ENCODE measurements at places on chromosomes 12 and 14.

- no peak for DNase-seq
These were observed 47.1 kb downstream of the CCDC60 start for GRCh38 chr12:119381471-119382235.

DNA sequence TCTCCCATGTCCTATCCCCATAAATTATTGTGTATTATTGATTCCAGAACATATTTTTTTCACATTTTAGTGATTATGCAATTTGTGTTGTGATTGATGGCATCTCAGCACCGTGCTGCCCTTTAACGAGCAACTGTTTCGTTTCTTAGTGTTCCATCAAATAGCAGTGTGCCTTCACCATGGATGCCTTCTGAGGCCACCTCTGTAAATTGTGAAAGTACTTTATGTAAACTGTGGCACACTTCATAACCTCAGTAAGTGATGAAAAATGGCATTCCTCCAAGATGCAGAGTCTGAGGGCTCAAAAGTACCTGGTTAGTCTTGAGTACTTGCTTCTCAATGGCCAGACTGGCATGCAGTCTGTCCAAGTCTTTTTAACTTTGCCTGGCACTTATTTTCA, 8.2 kb downstream of the CHST11 start:
- DNase-seq = no peak

DNA sequence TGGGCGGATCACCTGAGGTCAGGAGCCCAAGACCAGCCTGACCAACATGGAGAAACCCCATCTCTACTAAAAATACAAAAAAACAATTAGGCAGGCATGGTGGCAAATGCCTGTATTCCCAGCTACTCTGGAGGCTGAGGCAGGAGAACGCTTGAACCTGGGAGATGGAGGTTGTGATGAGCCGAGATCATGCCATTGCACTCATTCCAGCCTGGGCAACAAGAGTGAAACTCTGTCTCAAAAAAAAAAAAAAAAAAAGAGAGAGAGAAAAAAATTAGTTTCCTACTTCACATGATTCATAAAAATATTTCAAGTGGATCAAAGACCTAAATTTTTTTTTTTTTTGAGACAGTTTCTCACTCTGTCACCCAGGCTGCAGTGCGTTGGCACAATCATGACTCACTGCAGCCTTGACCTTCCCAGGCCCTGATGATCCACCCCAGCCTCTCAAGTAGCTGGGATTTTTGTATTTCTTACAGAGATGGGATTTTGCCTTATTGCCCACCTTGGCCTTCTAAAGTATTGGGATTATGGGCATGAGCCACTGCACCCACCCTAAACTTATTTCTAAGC, 24.9 kb downstream of the FCF1 start:
- peak; percentile 34 for DNase-seq

DNA sequence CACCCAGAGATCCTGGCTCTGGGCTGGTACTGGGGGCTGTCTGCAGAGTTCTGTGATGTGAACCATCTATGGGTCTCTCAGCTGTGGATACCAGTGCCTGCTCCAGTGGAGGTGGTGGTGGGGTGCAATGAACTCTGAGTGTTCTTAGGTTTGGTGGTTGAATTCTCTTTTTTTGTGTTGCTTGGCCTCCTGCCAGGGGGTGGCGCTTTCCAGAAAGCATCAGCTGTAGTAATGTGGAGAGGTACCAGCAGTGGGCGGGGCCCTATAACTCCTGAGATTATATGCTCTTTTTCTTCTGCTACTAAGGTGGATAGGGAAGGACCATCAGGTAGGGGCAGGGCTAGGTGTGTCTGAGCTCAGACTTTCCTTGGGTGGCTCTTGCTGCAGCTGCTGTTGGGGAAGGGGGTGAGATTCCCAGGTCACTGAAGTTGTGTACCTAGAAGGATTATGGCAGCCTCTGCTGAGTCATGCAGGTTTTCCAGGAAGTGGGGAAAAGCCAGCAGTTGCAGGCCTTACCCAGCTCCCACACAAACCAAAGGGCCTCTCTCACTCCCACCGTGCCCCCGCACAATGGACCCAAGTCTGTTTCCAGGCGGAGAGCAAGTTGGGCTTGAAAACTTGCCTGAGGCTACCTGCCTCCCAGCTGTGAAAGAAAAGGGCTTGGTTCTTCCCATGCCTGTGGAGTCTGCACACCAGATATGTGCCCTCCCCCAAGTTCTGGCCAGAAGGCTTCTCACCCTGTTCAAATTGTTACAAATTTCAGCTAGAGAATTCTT, 18.6 kb downstream of the CCER1 start:
- no peak for DNase-seq

DNA sequence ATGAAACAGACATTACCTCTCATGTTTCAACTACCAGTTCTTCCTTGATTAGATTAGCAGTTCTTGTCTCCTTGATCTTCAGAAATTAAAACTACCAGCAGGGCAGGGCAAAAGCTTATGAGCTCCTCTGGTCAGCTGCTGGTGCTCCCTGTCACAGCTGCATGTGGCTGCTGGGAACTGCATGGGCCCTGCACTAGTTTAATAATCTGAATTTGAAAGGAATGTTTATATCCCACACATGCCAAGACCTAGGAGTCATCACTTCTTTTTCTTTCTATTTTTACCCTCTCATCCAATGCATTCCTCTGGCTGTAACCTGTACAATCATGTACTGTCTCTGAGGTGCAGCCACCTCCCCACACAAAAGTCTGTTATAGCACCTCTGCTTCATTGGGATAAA, 73.9 kb downstream of the ARMH4 start:
- DNase-seq = peak; percentile 92

GRCh38 chr12:51601241-51601640, 10.2 kb downstream of the SCN8A start:
- no peak for DNase-seq

GRCh38 chr12:981961-982360, 9.1 kb upstream of the ERC1 start:
- DNase-seq = no peak

GRCh38 chr12:212715-213526, 1.0 kb downstream of the SLC6A12 start:
- DNase-seq = no peak

DNA sequence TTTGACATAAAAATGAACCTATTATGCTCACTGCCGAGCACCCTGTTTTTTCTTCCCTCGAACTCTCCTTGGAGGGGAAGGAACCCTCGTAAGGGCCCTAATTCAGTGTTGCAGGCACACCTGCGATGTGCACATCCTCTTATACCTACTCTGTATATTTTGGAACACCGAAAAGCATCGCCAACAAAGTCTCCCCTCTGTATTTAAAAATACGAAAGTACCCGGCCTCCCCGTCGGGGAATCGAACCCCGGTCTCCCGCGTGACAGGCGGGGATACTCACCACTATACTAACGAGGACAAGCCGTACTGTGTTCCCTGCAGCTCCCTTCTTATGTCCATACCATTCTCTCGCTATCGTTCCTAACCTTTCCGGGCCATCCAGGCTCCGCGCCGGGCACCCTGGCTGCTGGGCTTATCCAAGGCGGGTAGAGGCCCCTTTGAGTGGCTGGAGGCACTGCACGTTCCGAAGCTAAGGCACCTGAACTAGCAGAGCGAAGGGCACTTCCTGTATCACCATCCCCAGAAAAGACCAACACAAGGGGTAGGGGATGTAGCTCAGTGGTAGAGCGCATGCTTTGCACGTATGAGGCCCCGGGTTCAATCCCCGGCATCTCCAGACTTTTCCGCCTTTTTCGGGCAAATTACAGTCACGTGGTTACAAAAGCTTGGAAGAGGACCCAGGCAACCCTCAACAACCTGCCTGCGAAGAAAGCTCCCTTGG, 25.1 kb upstream of the UBC start:
- peak; percentile 98 for DNase-seq

DNA sequence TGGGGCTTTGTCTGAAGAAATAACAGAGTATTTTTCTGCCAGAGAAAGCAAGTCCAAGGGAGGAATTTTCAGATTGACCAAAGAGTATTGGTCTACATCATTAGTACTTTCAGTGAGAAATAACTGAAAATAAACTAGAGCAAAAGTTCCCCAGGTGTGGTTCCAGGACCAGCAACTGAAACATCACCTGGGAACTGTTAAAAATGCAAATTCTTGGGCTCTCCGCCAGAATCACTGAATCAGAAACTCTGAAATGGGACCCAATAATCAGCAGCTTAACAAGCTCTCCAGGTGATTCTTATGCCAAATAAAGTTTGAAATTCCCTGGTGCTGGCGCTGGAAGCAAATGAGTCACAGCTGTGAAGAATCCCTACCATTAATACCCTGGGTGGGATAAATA, 52.1 kb downstream of the EIF2S3B start:
- DNase-seq = no peak

GRCh38 chr14:87199381-87199780, 793.6 kb downstream of the GALC start:
- DNase-seq = no peak

DNA sequence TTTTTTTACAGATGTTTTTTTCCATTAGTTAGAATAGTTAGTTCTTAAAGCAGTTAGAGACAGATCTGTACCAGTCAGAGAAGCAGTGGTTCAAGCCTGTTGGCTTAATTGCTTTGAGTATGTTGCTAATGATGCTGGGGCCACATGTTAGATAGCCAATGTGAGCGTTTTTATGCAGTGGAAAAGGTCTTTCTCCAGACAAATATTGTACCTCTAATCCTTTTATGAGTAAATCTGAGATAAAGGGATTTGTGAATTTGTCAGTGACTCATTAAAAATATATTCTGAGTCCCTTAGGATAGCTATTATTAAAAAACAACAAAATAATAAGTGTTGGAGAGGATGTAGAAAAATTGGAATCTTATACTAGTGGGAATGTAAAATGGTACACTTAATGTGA, 154.2 kb downstream of the MSRB3 start:
- DNase-seq = no peak

- peak; percentile 35 for DNase-seq
These were observed 155.5 kb downstream of the PCNX1 start for GRCh38 chr14:71062581-71063303.

GRCh38 chr14:53295985-53296582, 143.0 kb upstream of the DDHD1 start:
- peak; percentile 37 for DNase-seq

- DNase-seq = no peak
These were observed 299.3 kb upstream of the STXBP6 start for GRCh38 chr14:25349269-25349668.

DNA sequence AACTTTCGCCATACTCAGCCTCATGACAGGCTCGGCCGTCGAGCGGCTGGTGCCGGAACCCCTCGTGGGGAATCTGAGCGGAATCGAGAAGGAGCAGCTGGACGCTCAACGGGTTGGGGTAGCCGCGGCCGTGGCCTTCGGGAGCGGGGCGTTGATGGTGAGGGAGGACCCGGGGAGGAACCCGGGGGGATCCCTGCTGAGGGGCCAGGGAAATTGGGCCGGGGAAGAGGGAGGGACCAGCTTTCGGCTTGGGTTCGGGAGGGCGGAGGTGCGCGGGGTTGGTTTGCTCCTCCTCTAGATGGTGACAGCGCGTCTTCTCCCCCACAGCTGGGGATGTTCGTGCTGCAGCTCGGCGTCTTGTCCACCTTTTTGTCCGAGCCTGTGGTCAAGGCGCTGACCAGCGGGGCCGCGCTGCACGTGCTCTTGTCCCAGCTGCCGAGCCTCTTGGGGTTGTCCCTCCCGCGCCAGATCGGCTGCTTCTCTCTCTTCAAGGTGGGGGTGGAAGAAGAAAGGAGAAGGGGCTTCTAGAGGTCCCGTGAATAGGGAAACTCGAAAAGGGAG, 9.8 kb downstream of the ARHGEF25 start:
- no peak for DNase-seq

- peak; percentile 7 for DNase-seq
These were observed 5.7 kb upstream of the SLC38A4 start for GRCh38 chr12:46831335-46832129.

- DNase-seq = no peak
These were observed 213.9 kb downstream of the PHETA1 start for GRCh38 chr12:111155020-111155419.

- no peak for DNase-seq
These were observed 34.8 kb downstream of the MED13L start for GRCh38 chr12:116242740-116243139.

- no peak for DNase-seq
These were observed 281.5 kb downstream of the ZFP36L1 start for GRCh38 chr14:68511129-68512047.

DNA sequence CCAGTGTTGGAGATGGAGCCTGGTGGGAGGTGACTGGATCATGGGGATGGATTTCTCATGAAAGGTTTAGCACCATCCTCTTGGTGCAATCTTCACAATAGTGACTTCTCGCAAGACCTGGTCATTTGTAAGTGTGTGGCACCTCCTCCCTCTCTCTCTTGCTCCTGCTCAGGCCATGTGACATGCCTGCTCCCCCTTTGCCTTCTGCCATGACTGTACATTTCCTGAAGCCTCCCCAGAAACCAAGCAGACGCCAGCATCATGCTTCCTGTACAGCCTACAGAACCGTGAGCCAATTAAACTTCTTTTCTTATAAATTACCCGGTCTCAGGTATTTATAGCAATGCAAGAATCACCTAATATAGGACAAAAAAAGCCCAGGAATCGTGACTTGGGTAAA, 171.0 kb upstream of the FOXN3 start:
- DNase-seq = no peak

- DNase-seq = no peak
These were observed 102.8 kb downstream of the TRMT5 start for GRCh38 chr14:60878121-60878520.

DNA sequence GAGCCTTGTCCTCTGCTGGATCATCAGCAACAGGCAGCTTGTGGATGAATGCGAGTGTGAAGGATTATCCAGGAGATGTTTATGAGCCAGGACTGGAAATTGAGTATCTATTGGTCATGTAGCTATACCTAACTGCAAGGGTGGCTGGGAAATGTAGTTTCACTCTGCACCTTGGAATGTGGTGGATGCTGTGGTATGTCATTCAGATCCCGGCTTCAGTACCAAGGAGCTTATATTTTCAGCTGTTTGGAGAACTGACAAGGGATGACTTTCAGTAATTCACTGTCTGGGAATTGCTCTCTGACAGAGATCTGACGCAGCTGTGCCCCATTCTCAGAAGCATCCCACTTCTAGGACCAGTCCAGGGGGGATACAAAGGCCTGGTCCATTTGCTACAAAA, 792.3 kb upstream of the NOVA1 start:
- DNase-seq = peak; percentile 24

DNA sequence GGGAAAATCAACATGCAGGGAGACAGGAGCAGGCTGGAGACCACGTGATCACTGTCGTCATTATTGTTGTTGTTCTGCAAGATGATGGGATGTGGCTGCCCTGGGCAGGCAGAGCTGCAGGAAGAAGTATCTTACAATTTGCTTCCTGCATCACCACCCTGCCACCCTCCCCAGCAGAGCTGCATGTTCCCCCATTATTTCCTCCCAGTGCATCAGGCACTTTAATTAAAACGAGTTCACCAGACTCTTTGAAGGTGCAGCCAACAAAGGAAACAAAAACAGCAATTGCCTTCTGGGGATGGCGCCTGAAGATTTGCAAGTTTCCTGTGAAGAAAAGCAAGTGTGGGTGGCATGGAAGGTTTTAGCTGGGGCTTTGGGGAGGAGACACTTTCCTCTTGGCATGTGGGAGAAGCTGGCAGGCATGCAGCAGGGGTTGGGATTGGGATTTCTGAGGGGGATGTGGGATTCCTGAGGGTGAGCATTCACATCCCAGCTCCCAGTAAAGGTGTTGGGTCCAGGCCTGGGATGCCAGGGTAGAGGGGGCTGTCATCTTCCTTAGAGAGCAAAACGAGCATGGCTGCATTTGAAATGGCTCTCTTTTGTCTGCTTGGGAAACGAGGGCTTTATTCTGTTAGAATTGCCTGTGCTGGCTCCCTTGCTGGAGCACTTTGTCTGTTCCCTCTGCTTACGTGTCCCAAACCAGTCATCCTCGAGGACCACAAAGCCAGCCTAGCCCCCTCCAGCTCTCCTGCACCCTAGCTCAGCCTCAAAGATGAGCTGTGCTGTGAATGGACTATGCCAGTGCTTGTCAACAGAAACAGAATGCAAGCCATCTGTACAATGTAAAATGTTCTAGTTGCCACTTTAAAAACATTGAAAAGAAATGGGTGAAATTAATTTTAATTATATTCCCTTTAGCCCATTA, 11.5 kb upstream of the C14orf132 start:
- no peak for DNase-seq
